ENCODE measurements at places on chromosomes 4 and X.

GRCh38 chr4:108058685-108059440 lies 69.2 kb downstream of the HADH start:
- DNase-seq = peak; percentile 32

GRCh38 chr4:184536065-184536880 lies 61.9 kb upstream of the IRF2 start:
- DNase-seq = no peak

DNA sequence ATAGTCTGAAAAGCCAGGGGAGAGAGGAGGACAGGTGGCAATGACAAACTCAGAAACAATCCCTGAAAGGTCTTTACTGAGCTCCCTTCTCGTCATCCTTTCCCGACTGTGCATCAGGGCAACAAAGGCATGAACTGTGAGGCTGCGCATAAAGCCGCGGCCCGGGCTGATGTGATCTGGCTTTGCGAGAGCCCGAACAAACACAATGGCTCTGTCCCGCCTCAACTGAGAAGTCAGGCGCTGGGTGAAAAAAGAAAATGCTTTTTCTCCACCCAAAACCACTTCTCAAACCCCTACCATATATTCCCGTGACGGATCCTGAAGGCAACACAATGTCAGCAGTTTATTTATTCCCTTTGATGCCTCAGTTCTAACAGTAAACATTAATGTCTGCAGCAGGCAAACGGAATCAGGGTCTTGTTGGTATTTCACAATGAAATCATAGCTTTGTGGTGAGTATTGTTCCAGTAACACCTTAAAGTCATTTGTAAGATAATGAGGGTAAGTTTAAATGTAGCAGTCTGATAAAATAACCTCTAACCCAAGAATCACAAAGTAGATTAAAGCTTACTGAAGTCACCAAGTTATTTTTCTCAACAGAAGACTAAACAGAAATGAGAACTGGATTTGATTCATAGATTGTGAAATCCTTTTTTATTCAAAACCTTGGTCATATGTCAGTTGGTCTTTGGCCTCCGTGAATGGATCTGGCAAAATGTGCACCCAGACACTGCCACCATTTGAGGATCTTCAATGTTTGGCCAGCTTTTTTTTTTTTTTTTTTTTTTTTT lies 67.4 kb downstream of the APBB2 start:
- DNase-seq = peak; percentile 76

DNA sequence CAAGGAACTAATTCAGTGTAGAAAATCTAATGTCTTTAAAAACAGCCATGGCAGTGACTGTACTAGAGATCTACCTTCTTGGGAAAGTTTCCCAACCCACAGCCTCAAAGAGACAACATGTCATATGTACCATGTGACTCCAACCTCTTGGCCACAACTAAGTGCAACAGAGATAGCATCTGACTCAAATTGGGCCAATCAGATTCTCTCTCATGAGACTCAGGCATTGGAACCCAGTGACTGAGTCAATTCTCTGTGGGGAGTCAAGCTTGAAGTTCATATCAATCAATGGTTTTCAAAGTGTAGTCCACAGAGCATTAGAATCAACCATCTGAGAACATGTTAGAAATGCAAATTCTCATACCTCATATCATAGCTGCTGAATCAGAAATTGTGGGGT lies 123.3 kb downstream of the MBNL3 start:
- DNase-seq = no peak

GRCh38 chrX:119041175-119041574 lies 31.6 kb upstream of the CT47C1 start:
- peak; percentile 83 for DNase-seq

GRCh38 chr4:173426064-173426463 lies 27.1 kb upstream of the SCRG1 start:
- no peak for DNase-seq

GRCh38 chr4:47913861-47914219 lies 543 bp downstream of the NFXL1 start:
- DNase-seq = no peak

- DNase-seq = peak; percentile 69
Observed at GRCh38 chrX:10190367-10190766, 33.6 kb downstream of the CLCN4 start.

- no peak for DNase-seq
Observed at GRCh38 chr4:13171292-13172057, 312.7 kb downstream of the RAB28 start.

DNA sequence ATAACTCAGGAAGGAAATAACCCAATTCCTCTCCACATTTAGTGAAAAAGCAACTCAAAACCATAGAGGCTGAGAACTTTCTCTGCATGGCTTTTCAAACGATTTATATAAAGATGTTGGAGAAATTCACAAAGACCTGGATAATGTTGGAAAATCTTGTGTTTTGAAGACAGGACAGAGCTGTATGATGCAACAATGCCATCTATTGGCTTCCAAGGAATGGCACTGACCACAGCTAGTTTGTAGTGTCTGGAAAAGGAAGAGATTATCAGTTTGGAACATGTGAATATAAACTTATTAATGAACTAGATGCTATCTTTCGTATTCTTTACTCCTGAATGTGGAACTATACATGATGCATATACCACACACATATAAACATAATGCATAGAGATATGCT lies 503.6 kb downstream of the IL1RAPL1 start:
- peak; percentile 13 for DNase-seq
